ENCODE measurements at places on chromosomes 2 and 18. TPM values are rescaled to one million over a fixed set of nuclear protein-coding genes. Genes with fewer than 3 reads are reported as not detected.

DNA sequence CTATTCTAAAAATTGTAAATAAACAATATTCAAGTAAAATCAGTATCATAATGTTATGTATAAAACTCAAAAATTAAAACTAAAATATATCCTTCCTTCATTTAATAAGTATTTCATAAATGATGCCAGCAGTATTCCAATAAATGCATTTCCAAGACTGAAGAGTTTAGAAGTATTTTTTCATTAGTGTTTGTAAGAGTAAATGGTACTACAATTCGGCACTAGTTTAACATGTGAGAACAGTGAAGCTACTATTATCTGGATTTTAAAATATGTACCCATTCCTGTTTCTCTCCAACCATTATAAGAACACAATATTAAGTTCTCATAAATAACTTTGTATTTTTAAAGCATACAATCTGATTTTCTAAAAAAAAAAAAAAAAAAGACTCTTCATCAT lies 3.3 kb downstream of the BAZ2B start:
- H3K36me3 ChIP-seq, result no peaks in the 10 kb centered on the region
- peaks cover 11% of the 10 kb centered on the region for H3K4me1 ChIP-seq

GRCh38 chr2:166516712-166517303 lies 22.8 kb upstream of the SCN7A start:
- H3K4me3 ChIP-seq, result no peak overlapping the region
- H3K27ac ChIP-seq, result no peak overlapping the region
- DNase-seq, result no peak
- peaks cover 4% of the 10 kb centered on the region for H3K27me3 ChIP-seq
- H3K36me3 ChIP-seq, result no peaks in the 10 kb centered on the region

GRCh38 chr2:237171396-237171795 lies 85.7 kb downstream of the COPS8 start:
- H3K36me3 ChIP-seq, result no peaks in the 10 kb centered on the region
- peaks cover 48% of the 10 kb centered on the region for H3K27me3 ChIP-seq
- H3K4me3 ChIP-seq, result no peak overlapping the region
- no peak overlapping the region for H3K27ac ChIP-seq

PIEZO2 gene
- not detected for total RNA-seq

SATB2 gene
- total RNA-seq, result 0.74 TPM

DNA sequence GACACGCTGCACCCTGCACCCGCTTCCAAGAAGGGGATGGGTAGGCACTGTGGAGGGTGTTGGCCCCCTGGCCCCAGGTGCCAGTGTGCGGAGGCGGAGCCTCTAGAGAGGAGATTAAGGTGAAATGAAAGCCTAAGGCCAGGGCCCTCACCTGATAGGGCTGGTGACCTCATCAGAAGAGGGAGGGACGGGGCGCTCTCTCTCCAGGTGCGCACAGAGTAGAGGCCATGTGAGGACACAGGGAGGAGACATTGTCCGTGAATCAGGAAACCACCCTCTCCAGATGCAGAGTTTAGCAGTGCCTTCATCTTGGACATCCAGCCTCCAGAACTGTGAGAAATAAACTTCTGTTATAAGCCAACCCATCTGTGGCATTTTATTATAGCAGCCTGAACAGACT lies 62.3 kb downstream of the PSMG2 start:
- H3K27me3 ChIP-seq, result no peaks in the 10 kb centered on the region
- peaks cover 5% of the 10 kb centered on the region for H3K36me3 ChIP-seq
- H3K4me1 ChIP-seq, result no peaks in the 10 kb centered on the region

DNA sequence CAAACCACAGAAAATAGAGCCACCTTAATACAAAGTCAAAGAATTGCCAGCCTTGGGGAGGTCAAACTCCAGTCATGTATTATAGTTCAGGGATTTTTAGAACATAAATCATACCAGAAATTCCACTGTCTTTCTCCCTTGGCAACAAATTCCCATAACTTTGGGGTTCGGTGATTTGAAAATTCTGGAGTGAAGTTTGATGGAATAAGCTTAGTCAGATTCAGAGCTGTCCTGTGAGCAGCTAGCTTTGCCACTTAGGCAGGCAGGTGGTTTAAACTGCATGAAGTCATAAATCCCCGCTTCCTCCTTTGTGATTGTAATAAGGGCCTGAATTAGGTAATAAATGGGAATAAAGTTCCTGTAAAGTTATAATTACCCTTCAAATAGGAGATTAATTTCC lies 457.0 kb upstream of the HNMT start:
- no peaks in the 10 kb centered on the region for H3K36me3 ChIP-seq
- DNase-seq, result no peak
- no peaks in the 10 kb centered on the region for H3K4me1 ChIP-seq
- no peaks in the 10 kb centered on the region for H3K27me3 ChIP-seq
- H3K4me3 ChIP-seq, result no peak overlapping the region
- H3K27ac ChIP-seq, result no peak overlapping the region

Measured in naive thymus-derived CD8-positive, alpha-beta T cell (primary cell).